ENCODE measurements at places on chromosomes 2 and 18.
A peak's percentile ranks its signal among the peaks of the same experiment; 100 is the strongest.

DNA sequence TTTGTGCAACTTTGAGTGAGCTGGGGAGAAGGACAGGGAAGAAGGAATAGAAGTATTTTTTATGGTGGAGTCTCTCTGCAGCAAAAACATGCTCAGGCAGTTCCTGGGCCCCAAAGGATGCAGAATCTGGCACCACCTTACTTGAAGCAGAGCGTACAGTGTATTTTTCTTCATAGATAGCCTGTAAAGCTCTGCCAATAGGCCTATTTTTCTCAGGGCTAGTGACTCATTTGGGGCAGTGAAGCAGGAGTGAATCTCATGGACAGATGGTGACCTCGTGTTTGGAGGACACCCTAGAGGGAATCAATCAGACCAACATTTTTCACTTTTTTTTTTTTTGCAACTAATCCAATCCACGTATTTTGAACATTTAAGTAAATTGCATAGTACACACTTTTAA, 268.1 kb upstream of the CXCR4 start:
- DNase-seq, result no peak

DNA sequence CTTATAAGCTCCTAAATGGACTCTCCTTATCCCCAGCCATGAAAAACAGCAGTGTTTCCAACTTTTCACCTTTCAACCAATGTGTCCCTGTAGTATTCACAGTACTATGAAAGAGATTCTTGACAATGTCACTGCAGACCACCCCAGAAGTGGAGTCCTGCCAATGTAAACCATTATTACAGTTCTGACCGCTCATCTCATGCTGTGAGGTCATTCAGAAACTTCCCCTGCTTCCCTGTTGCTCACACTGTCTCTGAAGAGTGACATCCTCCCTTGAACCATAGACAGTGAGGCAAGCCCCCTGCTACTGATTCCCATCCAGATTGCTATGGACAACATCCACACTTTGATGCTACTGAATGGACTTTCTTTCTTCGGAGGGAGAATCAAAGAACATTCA, 1523.7 kb upstream of the ACVR2A start:
- peak; percentile 6 for DNase-seq

GRCh38 chr2:3613524-3613905, 18.6 kb downstream of the COLEC11 start:
- no peak for DNase-seq

GRCh38 chr2:49901202-49902065, 747.1 kb upstream of the FSHR start:
- DNase-seq, result no peak

GRCh38 chr2:3464401-3465005, 54.8 kb downstream of the ADI1 start:
- no peak for DNase-seq

DNA sequence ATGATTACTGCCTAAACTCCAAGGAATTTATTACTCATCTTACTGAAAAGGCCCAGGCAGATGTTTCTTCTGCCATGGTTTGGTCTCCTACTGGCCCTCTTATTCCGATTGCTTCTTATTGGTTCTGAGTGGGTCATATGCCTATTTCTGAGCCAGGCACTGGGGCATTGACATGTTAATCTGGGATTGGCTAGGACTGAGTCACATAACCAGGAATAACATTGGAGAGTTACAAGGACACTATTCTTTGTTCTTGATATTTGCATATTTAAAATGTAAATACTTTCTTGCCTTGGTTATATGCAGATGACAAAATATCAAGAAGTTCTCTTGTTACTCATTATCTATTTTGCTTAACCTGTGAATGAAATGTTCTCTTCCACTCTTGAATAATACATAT, 534.4 kb upstream of the SLC39A10 start:
- no peak for DNase-seq

DNA sequence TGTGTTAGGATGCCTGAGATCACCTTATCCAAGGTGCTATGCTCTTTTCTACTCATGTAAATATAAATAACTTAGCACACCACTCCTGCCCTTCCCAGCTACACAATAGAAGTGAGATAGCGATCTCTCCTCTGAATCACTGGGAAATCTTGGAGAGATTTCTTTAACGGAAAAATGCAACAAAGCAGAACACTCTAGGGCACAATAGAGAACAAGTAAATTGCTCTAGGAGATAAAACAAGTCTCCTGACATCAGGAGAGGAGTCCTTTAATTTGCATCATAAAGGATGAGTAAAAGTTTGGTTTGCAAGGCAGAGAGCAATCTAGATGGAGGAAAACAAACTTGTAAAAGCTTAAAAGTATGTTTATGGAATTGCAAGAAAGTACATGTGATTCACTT, 224.1 kb downstream of the PAX3 start:
- no peak for DNase-seq
